Activated CD8-positive, alpha-beta memory T cell treated with anti-CD3 and anti-CD28 coated beads, Interleukin-2, amount 50 U/mL, for 48 hours (primary cell): ENCODE measurements at places on chromosomes 7 and 10.

- no peak for DNase-seq
These were observed 159.6 kb downstream of the NRP1 start for GRCh38 chr10:33174674-33175434.

GRCh38 chr7:141500608-141501007 lies 50.6 kb upstream of the AGK start:
- DNase-seq: no peak

DNA sequence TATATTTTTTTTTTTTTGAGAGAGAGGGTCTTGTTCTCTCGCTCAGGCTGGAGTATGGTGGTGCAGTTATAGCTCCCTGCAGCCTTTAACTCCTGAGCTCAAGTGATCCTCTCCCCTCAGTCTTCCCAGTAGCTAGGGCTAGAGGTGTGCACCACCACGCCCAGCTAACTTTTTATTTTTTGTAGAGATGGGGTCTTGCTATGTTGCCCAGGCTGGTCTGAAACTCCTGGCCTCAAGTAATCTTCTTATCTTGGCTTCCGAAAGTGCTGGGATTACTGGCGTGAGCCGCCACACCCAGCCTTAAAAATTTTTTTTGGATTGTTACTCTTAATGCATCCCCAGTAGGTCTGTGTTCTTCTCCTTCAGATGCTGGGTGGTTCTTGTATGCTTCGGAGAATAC lies 4.2 kb downstream of the UBTD1 start:
- no peak for DNase-seq

- no peak for DNase-seq
These were observed 15.3 kb upstream of the AKR1C1 start for GRCh38 chr10:4947635-4948596.

- no peak for DNase-seq
These were observed 67.8 kb upstream of the TNRC18 start for GRCh38 chr7:5491251-5492019.

GRCh38 chr7:880450-880849 lies 4.1 kb downstream of the GET4 start:
- DNase-seq: no peak

DNA sequence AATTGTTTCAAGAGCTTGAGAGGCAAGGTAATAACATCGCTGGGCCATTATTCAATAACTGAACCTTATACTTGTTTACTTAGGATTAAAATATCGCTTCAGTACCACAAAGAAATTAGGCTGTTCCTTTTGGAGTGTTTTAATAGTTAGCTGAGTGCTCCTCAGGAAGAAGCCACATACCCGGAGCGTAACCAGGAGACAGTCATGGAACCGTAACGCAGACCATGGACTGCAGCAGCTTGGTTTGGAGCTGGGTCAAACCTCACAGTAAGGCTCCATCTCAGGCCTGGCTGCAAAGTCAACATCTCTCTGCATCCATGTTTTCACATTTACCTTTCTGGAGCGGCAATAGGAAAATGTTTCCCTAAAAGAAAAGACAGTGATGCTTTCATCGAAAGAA lies 599.0 kb downstream of the TNS3 start:
- no peak for DNase-seq

DNA sequence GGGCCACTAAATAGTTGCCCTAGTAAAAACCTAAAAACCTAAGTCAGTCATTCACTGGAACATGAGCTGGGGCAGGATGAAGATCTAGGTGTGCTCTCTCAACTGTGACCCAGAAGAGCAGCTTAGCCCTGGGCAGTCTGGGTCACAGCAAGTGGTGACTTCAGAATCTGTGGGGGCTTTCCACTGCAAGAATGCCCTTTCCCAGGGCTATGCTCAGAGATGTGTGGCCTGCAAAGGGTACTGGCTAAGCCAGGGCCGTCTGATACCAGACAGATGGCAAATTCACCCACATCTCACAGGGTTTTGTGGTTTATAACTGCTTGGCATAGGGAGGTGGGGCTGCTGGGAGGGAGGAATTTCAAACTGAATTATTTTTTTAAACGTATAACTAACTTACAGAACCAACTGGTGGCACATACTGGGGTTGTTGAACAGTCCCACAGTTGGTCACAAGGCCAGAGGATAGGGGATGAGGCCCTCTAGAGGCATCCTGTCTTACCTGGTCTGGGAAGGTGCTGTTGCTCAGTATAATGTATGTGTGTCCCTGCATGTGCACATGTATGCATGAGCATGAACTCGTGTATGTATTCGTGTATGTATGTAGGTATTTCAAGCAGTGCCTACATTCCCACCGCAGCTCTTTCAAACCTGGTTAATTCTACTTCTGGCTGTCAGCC lies 63.2 kb downstream of the PRPF18 start:
- no peak for DNase-seq

DNA sequence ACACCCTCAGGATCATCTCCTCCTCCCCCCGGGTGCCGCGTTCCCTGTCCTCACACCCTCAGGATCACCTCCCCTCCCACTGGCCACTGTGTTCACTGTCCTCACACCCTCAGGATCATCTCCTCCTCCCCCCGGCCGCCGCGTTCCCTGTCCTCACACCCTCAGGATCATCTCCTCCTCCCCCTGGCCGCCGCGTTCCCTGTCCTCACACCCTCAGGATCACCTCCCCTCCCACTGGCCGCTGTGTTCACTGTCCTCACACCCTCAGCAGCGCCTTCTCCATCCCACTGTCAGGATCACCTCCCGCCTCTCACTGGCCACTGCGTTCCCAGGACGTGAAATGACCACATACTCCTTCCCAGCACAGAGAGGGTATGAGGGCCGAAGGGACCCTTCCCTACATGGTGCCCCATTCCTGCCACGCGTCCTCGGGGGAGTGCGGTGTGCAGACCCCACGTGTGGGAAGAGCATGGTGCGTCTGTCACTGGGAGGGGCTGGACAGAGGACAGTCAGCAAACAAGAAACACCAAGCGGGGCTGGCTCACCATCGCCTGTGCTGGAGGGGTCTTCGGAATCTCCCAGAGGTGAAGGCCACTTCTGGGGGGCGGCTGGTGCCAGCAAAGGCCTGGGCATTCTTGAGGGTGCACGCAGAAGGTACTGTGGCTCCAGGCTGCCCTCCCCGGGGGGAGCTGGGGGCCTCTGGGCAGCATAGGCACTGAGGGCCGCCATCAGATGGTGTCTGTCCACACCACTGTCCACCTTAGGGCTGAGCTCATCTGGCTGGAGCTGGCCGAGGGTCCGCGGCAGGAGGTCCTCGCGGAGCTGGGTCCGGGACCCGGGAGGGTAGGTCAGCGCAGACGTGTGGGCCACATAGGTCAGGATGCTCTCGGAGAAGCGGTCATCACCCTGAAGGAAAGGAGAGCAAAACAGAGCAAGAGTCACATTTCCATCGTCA lies 421.0 kb downstream of the PTPRN2 start:
- no peak for DNase-seq

- DNase-seq: no peak
These were observed 5.7 kb downstream of the LRRC20 start for GRCh38 chr10:70376436-70377378.

DNA sequence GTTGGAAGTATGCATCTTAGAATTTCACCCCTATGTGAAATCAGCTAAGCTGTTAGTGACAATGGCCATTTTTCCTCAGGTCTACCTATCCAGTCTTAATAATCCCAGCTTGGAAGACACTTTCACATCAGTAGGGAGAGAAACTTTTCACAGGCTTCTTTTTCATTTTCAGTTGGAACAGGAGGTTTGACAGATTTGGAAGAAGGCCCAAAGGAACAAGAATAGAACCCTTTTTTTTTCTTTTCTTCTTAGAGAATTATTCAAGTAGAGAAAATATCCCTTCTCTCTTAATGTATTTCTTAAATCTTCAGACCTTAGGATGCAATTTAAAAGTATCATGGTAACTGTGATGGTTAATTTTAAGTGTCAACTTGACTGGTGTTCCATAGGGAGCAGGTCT lies 410.5 kb upstream of the C7orf33 start:
- no peak for DNase-seq

DNA sequence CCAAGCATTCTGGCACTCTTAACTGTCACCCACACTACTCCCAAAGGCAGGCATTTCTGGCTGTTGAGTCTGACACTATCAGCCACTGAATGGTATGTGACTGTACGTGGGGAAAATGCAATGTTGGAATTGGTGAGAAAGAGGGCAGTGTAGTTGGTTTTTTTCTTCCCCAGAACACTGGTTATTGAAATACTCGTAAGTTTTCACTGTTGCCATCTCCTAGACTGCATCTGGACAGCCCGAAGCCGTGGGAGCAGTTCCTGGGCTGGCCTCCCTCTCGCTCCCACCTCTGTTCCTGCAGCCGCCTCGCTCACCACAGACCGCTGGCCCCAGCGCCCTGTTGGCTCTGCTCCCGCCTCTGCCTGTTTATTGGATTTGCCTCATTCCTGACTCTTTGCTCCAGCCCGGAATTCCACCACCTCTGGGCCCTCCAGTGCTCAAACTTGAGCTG lies 5.7 kb downstream of the PLCE1 start:
- no peak for DNase-seq

GRCh38 chr10:22043327-22043633 lies 39.8 kb upstream of the DNAJC1 start:
- DNase-seq: no peak

GRCh38 chr7:27204851-27205322 lies 5.0 kb upstream of the HOXA13 start:
- peak; percentile 56 for DNase-seq

GRCh38 chr7:66790196-66790595 lies 49.7 kb downstream of the RABGEF1 start:
- no peak for DNase-seq

DNA sequence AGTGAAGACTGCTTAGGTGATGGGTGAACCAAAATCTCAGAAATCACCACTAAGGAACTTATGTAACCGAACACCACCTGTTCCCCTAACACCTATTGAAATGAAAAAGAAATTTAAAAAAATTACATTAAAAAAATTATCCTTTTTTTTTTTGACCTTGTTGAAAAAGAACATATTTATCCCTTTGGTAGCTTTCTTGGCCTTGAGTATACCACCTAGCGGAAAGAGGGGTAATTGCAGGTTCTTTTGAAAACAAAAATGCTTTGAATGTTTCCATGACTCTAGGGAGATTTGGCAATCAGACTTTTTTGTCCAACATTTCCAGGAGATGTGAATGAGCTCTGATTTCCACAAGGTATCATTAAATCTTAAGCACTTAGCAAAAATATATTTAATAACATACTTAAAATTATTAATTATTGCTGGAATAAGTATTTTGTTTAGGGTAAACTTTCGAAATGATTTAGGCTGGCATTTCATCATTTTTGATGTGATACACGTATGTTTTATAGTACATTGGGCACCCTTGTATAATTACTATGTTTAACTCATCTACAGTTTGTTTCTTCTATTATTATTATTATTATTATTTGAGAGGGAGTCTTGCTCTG lies 47.0 kb upstream of the ELMO1 start:
- DNase-seq: no peak

DNA sequence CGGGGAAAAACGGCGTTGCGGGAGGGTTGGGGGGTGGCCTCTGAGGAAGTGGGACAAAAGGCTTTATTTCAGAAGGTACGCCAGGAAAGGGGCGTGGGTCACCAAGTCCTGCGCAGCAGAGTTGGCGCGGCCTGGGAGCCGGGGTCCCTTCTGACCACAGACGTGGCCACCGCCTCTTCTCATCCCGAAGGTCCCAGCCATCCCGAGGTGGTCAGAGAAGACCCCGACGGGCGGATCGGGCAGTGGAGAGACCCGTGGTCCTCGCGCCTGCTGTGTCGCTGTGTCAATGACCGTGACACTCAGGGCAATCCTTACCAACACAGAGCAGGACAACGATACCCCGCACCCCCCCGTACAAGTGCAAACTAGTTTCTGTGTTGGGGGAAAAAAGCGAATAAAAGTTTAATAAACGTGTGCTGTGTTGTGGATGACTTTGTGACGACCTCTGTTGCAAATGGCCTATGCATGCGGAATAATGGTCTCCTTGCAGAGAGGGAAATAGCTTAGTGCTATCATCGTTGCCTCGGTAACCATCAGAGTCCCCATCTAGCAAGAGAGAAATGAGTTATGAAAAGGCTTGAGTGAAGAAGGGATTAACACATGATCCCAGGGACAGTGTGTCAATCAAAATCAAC lies 19.4 kb upstream of the GATA3 start:
- peak; percentile 66 for DNase-seq

- DNase-seq: no peak
These were observed 11.8 kb downstream of the DNAJB12 start for GRCh38 chr10:72342911-72343310.

- DNase-seq: no peak
These were observed 51.2 kb downstream of the INSYN2A start for GRCh38 chr10:127145173-127145572.

DNA sequence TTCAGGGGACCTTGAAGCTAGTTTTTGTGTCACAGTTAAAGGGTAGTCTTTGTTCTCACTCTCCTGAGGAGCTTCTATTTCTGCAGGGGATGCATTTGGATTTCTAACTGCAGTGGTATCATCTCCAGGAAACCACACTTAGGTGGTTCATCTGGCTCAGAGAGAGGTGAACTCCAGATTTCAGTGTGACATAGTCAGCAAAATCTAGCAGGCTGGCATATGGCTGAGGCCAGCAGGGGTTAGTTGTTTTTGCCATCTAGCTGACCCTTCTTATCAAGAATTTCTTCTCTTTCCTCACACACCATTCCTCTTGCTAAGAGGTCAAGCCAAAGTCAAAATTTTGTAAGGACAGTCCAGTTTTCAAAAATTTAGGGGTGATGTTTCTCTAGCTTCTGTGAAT lies 248.2 kb downstream of the REEP3 start:
- DNase-seq: no peak

DNA sequence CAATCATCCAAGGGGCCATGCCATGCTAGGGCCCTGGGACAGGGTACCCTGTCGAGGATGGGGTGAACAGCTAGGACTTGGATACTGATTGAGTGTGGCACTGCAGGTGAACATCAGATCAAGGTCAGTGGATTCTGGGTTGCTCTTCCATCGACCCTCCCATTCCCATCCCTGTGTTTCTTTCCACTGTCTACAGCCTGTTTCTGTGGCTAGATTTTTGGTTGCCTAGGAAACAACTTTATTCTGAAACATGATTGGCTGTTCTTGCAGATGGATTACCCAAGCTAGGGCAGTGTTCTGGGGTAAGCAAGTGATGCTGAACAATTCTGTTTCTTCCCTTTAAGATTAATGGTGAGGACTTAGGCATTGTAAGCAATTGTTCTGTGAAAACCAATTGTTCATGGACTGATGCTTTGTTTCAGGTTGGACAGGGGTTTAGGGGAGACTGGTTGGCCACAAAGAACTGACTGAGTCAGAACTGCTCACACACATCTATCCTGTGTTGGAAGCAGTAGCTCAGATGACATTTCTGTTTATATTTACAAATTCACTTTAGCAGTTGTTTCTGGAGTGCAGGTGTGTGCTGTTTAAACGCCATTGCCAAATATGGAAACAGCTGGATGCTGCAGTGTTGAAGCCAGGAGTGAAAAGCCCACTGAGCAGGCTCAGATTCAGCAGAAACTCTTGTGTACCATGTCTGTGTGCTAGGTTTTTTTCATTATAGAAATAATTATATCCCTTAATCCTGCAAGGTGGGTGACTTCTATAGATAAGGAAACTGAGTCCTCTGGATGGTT lies 102.3 kb upstream of the BTBD16 start:
- DNase-seq: no peak

DNA sequence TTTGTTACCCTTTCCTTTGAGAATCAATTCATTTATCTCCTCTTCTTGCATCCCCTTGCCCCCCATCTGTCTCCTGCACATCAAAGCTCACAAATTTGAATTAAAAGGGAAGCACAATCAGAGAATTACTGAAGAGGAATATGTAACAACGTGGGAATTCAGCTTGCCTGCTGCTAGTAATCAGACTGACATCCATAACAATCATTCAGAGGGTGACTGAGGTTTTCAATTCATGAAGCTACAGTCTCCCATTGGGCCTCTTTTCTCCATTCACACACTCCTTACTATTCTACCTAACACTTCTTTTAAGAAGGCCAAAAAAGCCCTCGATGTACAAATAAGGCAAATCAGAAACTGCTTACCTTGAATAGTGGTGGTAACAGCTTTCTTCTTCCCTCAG lies 24.3 kb upstream of the DNA2 start:
- no peak for DNase-seq
